Iris pigment epithelial cell (primary cell): ENCODE measurements at places on chromosomes 12 and 14.
A peak's percentile ranks its signal among the peaks of the same experiment; 100 is the strongest.

GRCh38 chr12:25769082-25769945 is 189.2 kb upstream of the RASSF8 start:
- DNase-seq: peak; percentile 92

DNA sequence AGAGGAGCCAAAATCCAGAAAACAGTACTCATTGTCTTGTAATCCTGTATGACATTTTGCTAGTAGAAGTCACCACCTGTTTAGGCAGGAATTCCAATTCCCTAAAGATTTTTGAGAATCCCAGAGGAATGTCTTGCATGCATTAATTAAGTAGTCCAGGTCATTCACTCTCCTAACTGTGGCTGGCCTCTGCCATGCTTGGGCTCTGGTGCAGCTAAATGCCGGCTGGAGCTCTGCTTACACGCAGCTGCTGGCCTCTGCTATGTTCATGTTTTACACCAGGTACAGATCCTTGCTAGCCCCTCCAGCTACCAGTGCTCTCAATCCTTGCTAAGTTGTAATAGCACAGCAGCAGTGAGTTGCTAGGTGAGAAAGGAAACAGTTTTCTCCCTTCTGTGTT is 16.3 kb upstream of the HIF1A start:
- no peak for DNase-seq

DNA sequence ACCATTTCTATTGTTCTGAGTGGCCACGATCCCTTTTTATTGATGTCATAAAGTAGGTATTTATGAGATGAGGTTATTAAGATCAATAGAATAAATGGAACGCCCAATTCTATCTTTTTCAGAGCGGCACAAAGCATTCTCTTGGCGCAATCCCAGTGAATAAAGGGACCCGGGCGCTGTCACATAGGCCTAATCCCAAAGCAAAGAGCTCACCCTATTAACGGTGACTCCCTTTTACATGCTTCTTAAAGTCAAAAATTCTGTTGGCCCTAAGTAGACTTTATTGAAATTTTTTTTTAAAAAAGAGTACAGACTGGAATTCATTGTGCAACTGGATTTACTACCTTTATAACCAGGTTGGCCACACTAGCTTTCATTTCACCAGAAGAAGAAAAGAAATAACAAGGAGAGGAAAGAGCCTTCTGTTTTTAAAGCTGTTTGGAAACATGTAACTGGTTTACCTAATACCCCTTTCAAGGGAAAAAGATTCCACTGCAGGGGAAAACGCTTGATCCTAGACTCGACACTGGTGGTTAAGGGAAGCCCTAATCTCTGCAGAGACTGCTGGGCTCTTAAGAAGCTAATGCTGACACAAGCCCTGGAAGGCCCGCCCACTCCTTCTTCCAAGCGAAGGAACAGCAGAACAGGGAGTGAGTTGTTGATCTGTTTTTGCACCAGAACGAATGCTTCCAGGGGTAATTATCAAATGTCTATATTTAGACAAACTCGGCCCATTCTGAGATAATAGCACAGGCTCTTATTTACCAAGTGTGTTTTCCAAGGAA is 381.2 kb downstream of the BCL11B start:
- DNase-seq: no peak

- no peak for DNase-seq
These were observed 170.1 kb upstream of the FRMD6 start for GRCh38 chr14:51481643-51482042.

DNA sequence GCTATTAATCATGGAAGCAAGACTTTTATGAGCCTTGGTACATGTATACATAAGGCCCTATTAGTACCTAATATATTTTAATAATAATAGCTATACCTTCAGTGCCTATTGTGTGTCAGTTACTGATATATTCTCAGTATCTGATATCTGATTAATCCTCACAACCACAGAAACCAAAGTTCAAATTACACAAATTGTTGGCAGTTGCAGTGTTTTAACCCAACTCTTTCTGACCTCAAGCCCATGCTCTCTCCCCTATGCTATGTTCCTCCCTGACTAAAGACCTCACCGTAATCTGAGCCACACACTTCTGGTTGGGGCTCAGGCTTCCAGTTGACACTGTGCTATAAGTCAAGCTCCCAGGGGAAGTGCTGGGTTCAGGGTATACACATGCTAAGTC is 214.4 kb downstream of the SPTSSA start:
- peak; percentile 11 for DNase-seq

DNA sequence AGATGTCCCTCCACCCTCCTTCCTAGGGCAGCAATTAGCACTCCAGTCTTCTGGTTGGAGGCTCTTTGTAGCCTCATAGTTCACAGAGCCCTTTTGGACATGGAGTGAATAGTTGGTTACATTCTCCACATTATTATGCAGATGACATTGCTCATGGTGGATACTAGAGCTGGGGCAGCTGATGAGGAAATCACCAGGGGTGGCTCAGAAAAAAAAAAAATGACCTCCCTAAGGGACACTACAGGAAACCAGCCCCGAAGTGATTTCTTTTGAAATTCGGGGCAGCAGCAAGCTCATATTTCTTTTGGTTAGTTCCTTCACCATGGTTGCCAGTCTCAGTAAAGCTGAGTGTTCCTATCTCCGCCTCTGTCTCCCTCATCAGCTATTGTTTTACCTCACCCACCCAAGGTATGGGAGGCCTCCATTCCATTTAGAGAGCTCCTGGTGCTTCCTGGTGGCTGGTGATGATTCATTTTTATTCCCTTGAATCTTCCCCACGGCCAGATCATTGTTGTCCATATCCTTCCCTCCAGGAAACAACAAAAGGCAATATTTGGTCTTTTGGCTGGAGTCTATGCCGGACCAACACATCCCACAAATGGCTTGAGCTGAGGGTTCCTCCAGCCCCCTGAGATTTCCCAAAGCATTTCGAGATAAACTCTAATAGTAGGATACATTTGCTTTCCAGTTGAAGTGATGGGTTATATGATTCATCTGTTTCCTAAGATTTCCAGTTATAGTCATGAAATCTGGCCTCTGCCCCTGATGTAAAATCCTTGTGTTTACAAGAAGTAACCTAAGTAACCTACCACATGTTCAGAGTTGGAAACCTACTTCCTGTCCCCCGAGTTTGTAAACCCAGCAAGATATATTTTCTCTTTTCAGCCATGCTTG is 56.2 kb upstream of the NID2 start:
- DNase-seq: peak; percentile 93

GRCh38 chr12:54038871-54039414 is 6.1 kb downstream of the HOXC5 start:
- no peak for DNase-seq

- DNase-seq: no peak
These were observed 73.7 kb downstream of the PHETA1 start for GRCh38 chr12:111295176-111295575.

DNA sequence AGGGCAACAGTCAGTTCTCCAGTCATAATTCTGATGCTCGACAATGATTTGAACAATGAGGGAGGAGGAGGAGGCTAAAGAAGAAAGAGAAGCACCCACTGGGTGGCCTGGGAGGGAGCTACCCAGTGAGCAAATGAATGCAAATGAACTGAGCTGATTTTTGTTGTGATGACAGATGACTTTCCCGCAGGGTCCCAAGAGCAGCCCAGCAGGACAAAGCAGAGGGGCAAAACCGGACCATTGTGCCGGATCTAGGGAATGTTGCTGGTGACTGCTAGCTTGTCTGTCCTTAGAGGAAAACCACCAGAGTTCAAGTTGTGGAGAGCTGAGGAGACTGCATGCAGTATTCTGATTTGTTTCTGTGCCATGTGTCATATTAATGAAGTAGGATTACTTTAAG is 162.8 kb downstream of the MON2 start:
- DNase-seq: no peak

GRCh38 chr12:26037615-26038220 is 79.2 kb downstream of the RASSF8 start:
- no peak for DNase-seq

DNA sequence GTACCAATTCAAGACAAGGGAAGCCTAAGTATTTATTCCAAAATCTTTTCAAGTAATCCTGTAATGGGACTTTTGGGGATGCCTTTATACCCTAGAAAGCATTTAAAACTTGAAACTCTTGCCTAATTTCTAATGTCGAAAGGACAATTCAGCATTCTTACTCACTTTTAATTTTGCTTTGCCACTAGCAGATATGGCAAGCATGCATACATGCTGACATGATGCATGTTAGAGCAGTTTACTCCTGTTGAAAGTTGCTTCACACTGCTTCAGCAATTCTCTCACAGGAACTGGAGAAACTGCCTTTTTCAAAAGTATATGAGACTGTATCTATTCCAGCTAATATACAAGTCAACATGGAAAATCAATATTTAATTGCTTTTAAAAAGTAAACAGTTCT is 79.9 kb downstream of the TAOK3 start:
- DNase-seq: no peak
